GM12864 (cell line): ENCODE measurements at places on chromosomes 4 and X.

GRCh38 chr4:107036584-107037198, 578 bp upstream of the DKK2 start:
- no peak for DNase-seq

GRCh38 chr4:181595716-181596115, 647.5 kb upstream of the TENM3 start:
- no peak for DNase-seq

GRCh38 chrX:120310861-120311726, at the start of gene TMEM255A:
Gene TMEM255A, minus strand, starts transcription at chrX:120311461. Its CDS starts 152 bp downstream, at chrX:120311309.
- DNase-seq, result no peak

- no peak for DNase-seq
These were observed 11.5 kb downstream of the CRMP1 start for GRCh38 chr4:5881340-5881739.
